ENCODE measurements at places on chromosomes 12 and 14. TPM values are rescaled to one million over a fixed set of nuclear protein-coding genes. Genes with fewer than 3 reads are reported as not detected.

Gene GYS2
- total RNA-seq = not detected

Gene CD27
- 0.09 TPM for total RNA-seq

Gene RND1
- 1.5 TPM for total RNA-seq

Gene ORAI1
- total RNA-seq = 13.8 TPM

Gene TTC6
- total RNA-seq = 0.36 TPM

Gene PITPNM2
- total RNA-seq = 4.6 TPM

Gene ZC3H10
- 5.1 TPM for total RNA-seq

Gene ATF7
- 8.4 TPM for total RNA-seq

Gene SYCP3
- total RNA-seq = 0.09 TPM

Gene OTOGL
- 1.4 TPM for total RNA-seq

Gene GALNT9
- total RNA-seq = 0.36 TPM

Gene LRP1-AS
- total RNA-seq = not detected

Gene KLRK1
- total RNA-seq = not detected

Gene BEGAIN
- total RNA-seq = not detected

Gene CHFR
- total RNA-seq = 34.7 TPM

Gene PRB2
- not detected for total RNA-seq

Gene TAS2R14
- total RNA-seq = 2.7 TPM

Gene TDRD9
- 1.0 TPM for total RNA-seq

Gene EPYC
- not detected for total RNA-seq

Gene SPTB
- total RNA-seq = under 0.01 TPM

Gene VCPKMT
- total RNA-seq = 5.6 TPM

Gene POU6F1
- total RNA-seq = 0.99 TPM
